ENCODE measurements at places on chromosomes 16 and 17.

DNA sequence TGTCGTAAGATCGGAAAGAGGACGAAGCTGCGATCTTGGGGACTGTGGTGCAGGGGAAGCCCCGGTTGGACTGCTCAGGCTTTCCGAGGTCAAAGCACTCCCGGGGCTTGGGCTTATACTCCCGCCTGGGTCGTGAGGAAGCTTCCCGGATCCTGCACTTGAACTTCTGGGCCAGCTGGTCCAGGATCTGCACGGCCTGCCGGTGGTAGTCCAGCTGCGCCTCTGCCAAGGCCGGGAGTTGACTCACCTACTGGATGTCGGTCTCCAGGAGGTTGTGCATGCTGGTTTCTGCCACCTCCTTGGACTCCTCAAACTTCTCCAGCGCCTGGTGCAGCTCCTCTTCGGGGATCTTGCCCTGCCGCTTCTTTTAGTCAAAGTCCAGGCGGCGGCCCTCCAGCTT is 99.2 kb downstream of the KPNA2 start:
- no peak for DNase-seq

DNA sequence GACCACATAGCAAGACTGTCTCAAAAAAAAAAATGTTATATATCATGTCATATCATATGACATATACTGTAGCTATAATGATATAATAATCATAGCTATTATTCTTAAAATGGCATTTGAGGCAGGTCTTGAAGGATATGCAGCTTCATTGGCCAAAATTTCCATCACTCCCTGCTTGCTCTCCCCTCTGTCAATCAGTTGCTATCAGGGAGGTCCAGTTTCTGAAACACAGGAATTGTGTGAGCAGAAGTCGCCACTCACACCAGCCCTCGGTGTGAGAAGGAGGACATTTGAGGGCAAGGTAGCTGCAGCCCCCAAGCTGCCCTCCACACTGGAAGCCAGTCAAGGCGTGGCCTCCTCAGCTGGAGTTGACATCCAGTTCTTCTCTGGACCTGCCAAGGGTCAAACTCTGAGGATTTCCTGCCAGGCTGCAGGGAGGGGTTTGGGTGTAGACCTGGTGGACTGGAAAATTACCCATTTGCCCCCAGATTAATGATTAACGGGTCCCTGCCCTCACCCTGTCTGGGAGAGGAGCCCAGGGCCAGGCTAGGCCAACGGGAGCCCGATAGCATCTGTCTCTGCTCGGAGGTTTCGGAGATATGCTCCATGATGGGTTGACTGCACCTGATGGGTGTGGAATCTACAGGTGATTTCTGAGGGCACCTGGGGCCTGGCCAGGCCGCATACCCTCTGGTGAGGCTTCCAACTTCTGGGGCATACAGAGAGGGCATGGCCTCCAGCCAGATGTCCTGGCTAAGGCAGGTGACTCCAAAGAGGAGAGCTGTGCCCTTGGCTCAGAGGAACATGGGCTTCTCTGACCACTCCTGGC is 18.8 kb downstream of the WNT9B start:
- no peak for DNase-seq

DNA sequence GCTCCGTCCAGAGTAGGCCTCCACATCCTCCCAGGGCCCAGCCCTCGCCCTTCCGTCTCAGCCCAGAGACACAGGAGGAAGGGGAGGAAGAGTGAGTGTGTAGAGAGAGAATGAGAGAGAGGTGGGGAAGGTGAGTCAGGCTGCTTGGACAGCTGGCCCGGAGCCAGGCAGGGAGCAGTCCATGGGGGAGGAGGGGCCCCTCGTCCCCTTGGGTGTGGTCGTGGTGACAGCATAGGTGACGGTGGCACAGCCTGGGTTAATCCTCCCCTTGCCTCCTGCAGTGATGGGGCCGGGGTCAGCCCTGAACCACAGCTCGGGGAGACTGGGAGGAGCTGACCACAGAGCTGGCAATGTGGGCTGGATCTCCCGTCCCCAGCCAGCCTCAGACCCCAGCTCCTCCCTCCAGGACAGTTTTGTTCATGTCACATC is 36.5 kb downstream of the FA2H start:
- DNase-seq, result no peak

GRCh38 chr17:79921411-79922115 is 82.3 kb upstream of the CBX4 start:
- DNase-seq, result no peak

- no peak for DNase-seq
Observed at GRCh38 chr17:32835291-32835761, 41.6 kb downstream of the MYO1D start.

- DNase-seq, result no peak
Observed at GRCh38 chr17:12896180-12896785, 107.0 kb downstream of the ARHGAP44 start.

DNA sequence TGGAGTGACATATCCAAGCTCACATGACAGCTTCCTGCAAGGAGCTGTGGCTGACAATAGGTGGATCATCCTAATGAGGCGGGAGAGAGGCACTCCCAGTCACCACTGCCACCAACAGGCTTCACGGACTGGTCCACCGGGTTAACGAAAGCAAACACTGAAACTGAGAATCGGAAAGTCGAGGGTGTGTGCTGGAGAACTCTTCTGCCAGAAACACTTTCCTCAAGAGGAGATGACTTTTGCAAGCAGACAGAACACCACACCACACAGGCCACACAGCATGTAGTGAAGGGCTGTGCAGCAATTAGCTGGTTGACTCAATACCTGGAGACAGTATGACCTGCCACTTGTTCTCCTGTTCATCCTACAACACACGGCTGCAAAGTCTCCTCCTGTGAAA is 53.0 kb upstream of the DNAJA2 start:
- no peak for DNase-seq

- no peak for DNase-seq
Observed at GRCh38 chr17:78272181-78272913, 40.9 kb downstream of the TMEM235 start.

DNA sequence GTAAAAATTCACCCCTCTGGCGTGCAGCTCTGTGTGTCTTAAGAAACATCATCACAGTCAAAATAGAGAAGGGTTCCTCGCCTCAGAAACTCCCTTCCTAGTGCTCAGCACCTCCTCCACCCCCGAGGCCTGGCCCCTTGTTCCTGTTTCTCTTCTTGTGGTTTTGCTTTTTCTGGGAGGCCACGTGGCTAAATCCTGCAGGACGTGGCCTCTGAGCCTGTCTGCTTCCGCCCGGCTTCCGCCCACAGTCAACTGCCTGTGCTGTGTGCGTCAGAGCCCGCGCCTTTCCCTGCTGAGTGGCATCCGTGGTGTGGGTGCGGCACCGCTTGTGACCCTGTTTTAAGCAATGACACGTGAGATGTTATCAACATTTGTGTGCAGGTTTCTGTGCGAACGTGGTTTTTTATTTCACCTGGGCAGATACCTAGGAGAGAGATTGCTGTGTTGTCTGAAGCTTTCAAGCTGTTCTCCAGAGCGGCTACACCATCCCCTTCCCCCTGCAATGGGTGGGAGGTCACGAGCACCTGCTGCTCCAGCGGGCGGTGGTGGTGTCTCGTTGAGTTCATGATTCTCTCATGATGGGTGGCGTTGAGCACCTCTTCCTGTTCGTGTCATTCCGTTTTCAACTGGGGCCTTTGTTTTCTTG is 21.7 kb downstream of the ACSF3 start:
- DNase-seq, result no peak

- no peak for DNase-seq
Observed at GRCh38 chr17:63358111-63358839, 87.8 kb downstream of the CYB561 start.

GRCh38 chr17:77356109-77356689 is 215.4 kb downstream of the SEC14L1 start:
- DNase-seq, result peak; percentile 87

GRCh38 chr17:76405967-76406647 is 21.7 kb downstream of the SPHK1 start:
- DNase-seq, result no peak

DNA sequence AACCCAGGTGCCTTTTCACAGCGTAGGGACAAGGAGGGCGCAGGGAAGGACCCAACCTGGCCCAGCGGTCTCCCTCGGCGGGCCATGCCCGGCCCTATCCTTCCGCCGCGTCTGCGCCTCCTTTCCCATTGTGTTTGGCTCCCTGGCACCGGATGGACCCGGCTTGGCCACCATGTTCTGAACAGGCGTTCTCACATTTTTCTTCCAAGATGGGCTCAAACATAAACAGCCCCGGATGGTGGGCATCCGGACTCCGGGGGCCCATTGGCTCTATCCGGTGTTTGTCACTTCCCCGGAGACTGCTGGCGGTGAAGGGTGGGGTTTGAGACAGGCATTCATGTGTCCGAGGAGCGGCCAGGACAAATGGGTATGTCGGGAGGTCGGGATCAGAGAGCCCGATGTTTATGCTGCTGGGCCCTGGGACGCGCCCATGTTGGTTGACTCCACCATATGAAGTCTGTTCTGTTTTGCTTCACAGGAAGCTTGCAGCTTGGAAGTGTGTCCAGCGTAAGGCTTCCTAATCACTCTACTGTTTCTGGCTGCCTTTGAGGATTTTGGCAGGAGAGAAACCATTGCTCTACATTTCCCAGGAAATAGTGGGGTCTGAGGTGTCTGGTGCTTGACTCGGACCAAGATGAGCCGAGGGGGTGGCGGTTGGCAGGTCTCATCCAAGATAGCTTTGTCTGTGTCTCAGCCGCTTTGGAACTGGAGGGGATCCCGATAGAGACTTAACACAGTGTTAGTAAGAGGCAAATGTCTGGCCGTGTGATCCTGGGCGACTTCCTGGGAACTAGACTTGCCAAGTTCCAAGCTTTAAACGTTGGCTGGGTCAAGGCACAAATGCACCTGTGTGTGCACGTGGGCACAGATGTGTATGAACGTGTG is 188.3 kb downstream of the IRF8 start:
- no peak for DNase-seq

DNA sequence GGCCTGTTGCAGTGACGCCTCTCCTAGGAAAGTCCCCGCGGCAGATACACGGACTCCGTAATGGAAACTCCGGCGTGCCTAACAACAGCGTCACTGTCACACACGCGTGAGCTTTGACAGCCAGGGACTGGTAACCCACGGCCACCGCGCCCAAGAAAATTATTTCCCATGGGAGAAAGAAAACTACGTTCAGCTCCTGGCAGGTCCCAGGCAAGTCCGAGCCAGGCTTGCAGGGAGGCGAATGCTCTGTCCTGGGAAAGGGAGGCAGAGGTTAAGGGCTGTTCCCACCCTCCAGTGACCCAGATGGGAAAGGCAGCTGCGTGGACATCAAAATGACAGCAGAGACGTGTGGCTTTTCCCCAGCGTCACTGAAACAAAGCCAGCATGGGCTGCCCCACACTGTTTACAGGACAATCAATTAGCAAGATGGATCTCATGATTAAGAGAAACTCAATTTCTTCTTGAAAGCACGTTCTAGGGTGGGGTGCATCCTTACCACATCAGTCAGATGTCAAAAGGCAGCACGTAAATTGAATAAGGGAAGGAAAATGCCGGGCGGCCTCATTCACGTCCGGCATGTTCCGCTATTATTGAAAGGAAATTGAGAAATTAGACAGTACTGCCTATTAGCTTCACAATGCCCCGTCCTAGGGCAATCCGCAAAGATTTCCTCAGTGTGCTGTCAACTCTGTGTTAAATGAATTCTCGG is 82.5 kb downstream of the NXN start:
- DNase-seq, result no peak

GRCh38 chr17:40637931-40638330 is 9.7 kb downstream of the SMARCE1 start:
- DNase-seq, result no peak

DNA sequence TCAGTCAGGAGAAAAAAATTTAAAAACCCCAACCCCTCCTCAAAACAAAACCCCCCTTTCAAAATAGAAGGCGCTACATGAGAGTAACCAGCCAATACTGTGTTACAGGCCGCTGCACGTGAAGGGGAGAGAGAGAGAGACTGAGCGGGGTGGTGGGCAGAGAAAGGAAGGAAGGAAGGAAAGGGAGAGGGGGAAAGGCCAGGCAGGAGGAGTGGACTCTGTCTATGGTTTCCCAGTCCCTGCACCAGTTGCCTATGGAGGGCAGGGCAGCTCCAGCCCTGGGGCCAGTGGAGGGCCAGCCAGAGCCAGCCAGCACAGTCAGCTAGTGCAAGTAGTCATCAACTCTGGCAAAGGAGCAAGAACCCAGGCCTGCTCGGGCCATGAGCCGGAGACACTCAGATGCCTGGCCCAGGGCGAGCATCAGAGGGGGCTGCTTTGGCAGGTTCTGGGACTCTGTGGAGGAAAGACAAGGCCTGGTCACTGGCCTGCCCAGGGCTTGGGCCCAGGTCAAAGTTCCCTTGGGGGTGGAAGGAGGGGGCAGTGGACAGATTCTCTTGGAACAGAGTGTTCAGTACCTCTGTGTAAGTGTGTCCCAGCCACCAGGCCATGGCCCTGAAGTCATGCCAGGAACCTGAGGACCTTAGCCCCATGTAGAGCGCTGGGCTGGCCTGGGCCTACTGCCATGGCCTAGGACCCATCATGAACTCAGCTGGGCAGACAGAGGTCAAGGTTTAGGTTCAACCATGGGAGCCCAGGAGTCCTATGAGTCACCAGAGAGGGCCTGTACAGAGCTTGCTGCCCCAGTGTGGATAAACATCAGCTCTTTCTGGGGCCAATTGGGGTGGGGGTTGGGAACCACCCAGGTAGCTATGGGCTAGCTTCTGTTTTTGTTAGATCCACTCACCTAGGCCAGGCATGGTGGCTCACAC is 7.3 kb upstream of the GFOD2 start:
- DNase-seq, result no peak

GRCh38 chr16:15952265-15952711 is 2.9 kb downstream of the ABCC1 start:
- no peak for DNase-seq

DNA sequence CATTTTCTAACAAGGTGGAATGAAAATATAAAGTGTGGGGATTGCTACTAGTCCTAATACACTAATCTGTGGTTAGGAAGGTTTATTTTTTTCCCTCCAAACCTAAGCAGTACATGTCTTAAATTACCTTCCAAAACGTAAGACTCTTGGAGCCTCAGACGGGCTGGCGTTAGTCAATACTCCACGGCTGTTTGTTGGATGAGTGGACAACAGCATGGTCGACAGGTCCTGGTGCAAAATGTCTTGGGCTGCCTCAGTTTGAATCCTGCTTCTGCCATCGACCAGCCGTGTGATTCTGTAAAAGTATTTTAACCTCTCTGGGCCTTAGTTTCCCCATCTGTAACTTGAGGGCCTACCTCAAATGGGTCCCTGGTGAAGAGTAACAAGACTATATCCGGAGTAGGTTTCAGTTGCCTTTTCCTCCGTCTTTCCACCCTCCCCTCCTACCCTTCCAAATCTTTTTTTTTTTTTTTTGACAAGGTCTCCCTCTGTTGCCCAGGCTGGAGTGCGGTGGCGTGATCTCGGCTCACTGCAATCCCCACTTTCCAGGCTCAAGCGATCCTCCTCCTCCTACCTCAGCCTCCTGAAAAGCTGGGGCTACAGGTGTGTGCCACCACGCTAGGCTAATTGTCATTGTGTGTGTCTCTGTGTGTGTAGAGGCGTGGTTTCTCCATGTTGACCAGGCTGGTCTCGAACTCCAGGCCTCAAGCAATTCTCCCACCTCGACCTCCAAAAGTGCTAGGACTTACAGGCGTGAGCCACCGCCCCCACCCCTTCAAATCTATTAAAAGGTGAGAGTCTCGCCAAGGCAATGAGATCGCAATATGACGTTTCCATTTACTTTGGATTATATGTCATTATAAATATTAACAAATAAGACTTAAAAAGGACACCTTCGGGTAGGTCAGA is 5.8 kb downstream of the SCGB1C2 start:
- DNase-seq, result no peak
